ENCODE measurements at places on chromosomes 1 and 21.

GRCh38 chr1:44025816-44026215 is 5.4 kb downstream of the SLC6A9 start:
- no peak for DNase-seq

GRCh38 chr21:38256599-38257302 is at the start of gene KCNJ15:
Gene KCNJ15, plus strand, starts transcription at chr21:38256991. Its CDS starts 42,271 bp downstream, at chr21:38299262.
- no peak for DNase-seq

DNA sequence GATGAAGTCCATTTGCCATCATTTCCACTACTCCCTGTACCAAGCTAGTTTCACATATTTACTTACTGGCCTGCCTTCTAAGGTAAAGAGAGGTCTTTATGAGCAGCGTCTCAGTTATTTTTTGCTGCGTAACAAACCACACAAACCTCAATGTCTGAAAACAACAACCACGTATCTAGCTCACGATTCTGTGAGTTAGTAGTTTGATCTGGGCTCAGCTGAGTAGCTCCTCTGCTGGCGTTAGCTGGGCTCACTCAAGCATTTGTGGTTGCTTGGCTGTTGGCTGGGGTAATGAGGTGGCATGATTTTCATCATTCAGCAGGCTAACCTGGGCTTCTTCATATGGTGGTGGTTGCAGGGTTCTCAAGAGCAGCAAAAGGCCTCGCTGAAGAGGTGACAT is 225.4 kb downstream of the FOXD2 start:
- DNase-seq = no peak

DNA sequence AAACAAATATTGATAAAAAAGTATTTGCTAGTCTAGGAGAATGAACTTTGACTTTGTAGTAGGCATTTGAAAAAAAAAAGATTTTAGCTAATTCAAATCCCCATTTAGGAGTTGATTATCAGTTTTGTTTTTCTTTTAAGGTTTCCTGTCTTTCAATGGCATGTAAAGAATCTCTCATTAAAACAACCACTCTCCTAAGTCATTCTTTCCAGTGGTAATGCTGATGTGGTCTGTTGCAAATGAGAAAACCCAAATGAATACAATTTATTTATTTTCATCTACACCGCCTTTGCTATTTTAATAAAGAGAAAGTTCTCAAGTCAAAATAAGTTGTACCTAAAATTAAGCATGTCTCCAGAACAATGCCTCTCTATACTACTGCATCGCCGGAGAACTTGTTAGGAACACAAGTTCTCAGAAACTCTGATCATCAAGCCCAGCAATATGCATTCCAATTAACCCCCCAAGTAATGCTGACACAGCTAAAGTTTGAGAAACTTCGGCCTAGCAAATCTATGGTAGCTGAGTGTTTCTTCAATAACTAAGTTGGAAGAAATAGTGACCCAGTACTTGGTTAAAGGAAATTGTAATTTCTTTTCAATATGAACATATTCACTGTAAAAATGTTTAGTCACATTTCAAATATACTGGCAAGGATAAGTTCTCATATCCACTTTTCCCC is 255.1 kb downstream of the PTPRC start:
- DNase-seq = no peak

DNA sequence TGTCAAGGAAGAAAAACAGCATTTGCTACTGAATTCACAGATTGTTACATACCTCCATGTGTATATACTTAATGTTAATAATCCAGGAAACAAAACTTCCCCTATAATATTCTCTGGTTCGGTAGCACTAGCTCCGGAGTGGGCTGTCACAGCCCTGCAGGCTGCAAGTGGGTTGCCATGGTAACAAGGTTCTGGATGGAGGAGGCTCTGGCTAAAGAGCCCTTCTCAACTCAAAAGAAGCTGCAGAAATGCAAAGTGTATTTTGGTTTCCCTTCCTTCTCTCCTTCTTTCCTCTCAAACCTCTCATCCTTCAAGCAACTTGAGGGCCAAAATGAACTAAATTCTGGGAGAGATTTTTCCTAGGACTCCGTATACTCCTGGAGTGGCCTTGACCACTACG is 45.2 kb downstream of the ASTN1 start:
- DNase-seq = no peak

DNA sequence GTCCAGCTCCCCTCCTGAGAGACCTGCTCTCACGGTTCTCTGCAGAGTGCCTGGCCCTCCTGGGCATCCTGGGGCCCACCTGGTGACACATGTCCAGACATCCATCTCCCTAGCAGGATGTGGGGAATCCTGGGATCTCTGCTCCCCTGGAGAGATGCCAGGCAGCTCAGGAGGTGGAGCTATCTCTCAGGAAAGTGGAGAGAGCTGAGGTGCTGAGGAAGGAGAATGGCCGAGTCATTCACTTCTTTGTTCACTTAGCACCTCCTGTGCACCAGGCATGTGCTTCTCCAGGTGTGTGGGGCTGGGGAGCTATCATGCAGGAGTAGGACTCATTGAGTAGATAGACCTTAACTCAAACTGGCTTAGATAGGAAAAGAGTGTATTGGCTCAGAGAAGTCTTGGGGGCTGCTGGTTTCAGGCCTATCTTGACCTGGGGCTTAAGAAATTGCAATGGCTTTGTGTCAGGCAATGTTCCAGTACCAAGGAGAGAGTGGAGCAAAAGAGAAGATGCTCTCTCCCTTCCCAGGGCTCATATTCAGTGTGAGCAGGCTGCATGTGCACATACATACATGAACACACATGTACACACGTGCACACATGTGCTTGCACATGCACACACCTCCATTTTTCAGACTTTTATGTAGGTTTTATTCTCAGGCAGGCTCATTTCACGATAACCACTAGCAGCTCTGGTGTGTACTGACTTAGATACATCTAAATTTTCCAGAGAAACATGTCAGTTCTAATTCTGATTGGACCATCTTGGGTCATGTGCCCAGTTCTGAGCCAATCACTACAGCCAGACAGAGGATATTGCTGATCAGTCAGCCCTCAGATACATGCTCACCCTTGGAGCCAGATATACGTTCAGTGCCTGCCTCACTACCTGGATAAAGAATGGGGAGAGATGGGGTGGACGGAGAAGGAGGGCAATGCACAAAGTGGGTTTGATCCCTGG is 437.6 kb downstream of the PTPRU start:
- DNase-seq = no peak

All from activated naive CD4-positive, alpha-beta T cell treated with Interleukin-2 at 50 U/mL for 16 hours (primary cell).